ENCODE measurements at places on chromosomes 16 and 17. TPM values are rescaled to one million over a fixed set of nuclear protein-coding genes. Genes with fewer than 3 reads are reported as not detected.

The OSGIN1 gene
- 14.7 TPM for total RNA-seq

DNA sequence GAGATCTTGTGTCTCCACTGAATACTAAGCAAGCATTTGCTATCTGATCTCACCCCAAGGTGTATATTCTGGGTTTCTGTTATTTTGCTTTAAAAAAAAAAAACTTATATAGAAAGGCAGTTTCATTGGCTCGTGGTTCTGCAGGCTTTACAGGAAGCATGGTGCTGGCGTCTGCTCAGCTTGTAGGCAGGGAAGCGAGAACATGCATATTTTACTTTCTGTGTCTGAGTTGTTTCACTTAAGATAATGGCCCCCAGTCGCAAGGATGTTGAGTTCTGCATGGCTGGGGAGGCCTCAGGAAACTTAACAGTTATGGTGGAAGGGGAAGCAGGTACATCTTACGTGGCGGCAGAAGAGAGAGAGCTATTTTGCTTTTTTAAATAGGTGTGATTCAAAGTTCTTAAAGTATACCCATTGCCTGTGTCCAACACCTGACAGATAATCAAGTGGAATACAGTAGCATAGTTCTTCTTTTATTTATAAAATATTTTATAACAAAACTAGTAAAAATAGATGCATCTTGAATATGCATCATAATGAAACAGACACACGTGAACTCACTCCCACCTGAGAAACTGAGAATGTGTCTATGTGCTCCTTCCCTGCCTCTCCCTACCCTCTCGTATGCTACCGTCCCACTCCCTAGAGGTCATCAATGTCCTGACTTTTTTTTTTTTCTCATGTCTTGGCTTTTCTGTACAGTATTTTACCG is 15.4 kb upstream of the ARHGAP17 start:
- DNase-seq, result no peak

DNA sequence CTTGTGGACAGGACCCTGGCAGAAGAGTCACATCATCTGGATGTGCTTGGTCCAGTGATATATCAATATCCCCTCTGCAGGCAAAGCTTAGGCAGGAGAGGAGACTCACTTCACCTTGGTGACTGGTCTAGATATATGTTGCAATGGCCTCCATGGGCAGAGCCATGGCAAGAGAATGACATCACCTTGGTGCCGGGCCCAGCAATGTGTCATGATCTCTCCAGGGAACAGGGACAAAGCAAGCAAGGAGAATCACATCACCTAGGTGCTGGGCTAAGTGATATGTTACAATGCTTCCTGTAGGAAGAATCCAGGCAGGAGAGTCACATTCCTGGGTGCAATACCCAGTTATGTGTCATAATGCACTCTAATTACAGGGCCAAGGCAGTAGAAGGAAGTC is 2106.2 kb downstream of the TP53TG3F start:
- no peak for DNase-seq

The PITPNM3 gene
- total RNA-seq, result 13.7 TPM

The NHERF2 gene
- 69.3 TPM for total RNA-seq

DNA sequence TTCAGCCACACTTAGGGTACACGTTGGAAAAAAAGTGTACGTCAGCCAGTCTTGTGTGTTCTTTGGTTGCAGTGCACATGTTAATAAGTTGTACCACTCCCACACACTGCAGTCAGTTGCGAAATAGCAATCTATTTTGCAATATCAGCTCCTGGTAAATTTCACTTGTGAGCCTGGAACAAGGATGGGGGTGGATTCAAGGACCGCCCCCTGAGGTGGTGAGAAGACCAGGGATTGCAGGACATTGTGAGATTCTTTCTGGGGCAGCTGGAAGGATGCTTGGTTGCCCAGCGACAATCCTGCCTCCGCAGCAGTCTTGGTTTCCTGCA is 78.6 kb upstream of the ZFHX3 start:
- no peak for DNase-seq

- no peak for DNase-seq
These were observed 108.1 kb downstream of the SHISA6 start for GRCh38 chr17:11349106-11349505.

DNA sequence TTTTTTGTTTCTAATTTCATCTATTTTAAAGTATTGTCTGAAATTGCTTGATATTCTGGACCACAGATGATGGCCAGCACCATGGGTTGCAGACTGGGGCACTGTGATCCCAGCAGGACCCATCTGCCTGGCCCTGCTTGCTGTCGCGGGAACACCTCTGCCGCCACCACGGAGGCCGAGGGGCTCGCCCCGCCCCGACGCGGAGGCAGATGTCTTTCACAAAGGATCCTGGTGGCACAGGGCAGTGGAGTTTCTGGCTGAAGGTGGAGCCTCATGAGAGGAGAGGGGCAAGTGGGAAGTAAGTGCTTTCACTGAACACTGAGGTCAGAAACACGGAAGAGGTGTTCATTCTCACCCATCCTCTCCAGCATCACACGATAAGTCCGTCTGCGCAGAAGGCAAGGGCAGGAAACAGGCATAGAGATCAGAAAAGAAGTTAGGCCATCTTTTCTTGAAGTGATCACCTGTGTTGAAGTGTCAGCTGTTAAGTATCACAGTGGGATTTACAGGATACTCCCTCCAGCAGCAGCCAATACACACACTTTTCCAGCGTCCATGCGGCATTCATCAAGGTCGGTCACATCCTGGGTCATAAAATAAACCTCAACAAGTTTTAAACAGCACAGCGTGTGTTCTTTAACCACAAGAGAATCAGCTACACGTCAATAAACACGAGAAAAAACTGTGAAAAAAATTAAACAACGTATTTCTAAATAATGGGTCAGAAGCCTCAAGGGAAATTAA is 194.5 kb downstream of the RPTOR start:
- DNase-seq, result no peak

The NDRG4 gene
- total RNA-seq, result 7.3 TPM

- DNase-seq, result no peak
These were observed 10.5 kb downstream of the GINS3 start for GRCh38 chr16:58402796-58403195.

- DNase-seq, result no peak
These were observed 1.1 kb downstream of the CHST6 start for GRCh38 chr16:75494184-75494583.

The YBX2 gene
- 23.6 TPM for total RNA-seq

The PHLPP2 gene
- total RNA-seq, result 40.1 TPM

- DNase-seq, result no peak
These were observed 5.0 kb downstream of the NECAB2 start for GRCh38 chr16:83973077-83973476.

DNA sequence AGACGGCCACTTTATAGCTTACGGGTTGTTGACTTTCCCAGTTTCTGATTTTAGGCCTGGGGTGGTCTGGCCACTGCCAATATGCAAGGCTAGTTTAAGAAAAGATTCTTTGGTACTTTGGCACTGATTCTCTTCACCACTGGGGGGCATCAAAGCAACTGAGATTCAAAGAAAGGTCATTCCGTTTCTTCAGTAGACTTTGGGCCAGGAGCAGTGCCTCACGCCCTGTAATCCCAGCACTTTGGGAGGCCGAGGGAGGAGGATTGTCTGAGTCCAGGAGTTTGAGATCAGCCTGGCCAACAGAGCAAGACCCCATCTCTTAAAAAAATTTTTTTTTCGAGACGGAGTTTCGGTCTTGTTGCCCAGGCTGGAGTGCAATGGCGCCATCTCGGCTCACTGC is 53.0 kb downstream of the RPA1 start:
- DNase-seq, result no peak

The EFNB3 gene
- 0.25 TPM for total RNA-seq

DNA sequence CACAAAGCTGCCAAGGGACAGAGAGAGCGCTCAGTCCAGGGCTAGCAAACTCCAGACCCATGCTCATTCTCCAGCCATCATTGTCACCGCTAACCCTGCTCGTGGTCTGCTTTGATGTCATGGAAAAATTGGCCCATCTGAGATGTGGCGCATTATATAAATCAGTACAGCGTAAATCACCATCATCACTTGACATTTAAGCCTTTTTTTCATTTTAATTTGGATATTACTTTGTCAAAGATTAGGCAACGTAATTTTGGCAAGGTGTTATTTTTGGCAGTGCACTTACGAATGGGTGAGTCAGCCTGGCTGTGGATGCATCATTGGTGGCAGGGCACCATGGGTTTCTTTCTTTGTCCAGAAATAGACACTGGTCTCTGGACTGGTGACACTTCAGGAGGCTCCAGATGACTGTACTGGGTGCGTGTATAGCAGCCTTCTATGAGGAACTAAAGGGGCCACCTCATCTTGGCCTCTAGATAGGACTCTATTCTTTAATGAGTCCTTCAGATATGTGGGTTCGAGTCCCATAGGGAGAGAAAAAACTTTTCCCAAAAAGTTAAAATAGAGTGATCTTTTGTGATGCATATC is 166.3 kb downstream of the MSI2 start:
- no peak for DNase-seq

DNA sequence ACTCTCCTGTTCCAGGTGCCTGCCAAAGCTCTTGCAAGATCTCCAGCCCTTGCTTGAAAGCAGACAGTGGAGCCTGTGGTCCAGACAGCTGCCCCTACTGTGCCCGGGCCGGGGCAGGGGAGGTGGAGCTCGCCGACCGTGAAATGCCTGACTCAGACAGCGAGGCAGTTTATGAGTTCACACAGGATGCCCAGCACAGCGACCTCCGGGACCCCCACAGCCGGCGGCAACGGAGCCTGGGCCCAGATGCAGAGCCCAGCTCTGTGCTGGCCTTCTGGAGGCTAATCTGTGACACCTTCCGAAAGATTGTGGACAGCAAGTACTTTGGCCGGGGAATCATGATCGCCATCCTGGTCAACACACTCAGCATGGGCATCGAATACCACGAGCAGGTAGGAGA is 17.7 kb downstream of the CACNA1G start:
- no peak for DNase-seq

GRCh38 chr17:71334048-71334751 is 786.6 kb upstream of the SOX9 start:
- no peak for DNase-seq

DNA sequence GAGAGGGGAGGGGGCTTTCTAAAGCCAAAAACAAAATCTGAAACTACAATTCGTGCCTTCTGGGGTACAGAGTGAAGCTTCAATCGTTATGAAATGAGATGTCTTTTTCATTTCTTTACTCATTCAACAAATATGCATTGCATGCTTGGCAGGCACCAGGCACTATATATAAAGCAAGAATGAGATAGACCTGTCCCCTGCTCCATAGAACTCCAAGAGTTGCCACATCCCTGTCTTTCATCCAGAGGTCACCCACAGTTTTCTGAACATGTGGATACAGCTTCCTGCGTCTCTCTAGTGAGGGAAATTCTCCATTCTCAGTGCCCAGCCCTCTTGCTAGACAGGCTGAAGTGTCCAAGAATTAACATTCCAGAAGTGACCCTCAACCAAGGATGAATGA is 343.2 kb upstream of the MAF start:
- no peak for DNase-seq

DNA sequence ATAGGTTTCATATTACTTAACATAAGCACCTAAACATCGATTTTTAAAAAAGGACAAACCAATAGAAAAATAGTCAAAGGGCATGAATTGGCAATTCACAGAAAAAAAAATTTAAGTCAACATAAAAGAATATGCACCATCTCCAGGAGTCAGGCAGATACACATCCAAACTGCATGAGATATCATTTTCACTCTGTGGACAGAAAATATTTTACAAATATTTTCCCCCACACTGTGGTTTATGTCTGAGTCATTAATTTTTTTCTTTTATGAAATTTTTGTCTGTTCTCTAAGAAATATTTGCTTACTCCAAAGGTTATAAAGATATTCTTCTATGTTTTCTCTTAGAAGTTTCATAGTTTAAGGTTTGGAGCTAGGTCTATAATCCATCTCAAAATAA is 74.4 kb upstream of the DNAH17 start:
- no peak for DNase-seq

DNA sequence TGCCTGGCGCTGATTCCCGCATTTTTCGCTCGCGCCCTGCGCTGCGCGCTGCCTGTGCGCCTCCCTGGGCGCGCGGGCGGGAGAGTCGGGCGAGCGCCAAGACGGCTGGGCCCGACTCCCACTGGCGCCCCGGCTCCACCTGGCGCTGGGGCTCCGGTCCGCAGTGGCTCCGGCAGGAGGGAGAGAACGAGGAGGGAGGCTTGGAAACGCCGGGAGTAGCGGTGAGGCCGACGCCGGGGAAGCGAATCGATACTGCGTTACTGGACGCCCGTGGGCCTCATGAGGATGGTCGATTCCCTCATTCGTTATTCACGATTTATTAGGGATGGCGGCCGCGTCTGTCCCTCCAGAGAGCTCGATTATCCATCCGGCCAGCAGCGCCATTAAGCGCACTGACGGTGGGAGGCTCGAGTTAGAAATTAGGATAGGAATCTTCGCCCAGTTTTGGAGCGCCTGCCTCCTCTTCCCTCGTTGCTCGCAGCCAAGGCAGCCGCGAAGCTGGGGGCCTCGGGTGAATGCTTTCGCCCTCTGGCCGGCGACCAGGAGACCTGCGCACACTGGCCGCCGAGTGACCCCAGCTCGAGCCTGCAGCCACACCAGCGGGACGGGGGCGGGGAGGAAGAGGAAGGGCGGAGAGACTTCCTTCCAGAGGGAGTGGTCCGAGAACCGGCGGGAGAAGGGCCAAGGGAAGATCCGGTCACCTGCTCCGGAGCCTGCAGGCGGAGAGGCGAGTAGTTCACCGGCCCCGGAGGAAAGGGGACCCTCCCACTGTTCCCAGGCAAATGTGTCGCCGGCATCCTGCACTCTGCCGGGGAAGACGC is 1.3 kb upstream of the PCGF2 start:
- DNase-seq, result peak; percentile 85

The TIGD7 gene
- 1.8 TPM for total RNA-seq

The DPEP3 gene
- not detected for total RNA-seq

- DNase-seq, result no peak
These were observed 886.3 kb upstream of the RBFOX1 start for GRCh38 chr16:6446370-6446769.

DNA sequence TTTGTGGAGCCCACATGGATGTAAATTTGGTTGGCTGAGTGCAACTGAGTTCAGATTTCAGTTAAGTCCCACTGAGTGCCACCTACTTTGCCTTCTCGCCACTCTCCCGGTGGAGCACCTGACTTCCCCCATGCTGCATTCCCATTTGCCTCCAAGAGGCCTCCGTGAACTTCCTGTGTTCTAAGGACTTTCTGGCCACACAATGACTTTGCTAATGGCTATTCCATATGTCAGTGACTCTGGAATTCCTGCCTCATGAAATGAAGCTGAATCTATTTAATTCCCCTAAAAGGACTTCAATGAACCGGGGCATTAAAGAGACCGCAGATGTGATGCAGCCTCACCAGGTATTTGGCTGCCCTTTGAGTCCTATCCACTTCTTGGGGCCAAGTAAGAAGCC is 29.9 kb downstream of the ABCC12 start:
- DNase-seq, result no peak

The TMEM88 gene
- total RNA-seq, result 6.1 TPM

DNA sequence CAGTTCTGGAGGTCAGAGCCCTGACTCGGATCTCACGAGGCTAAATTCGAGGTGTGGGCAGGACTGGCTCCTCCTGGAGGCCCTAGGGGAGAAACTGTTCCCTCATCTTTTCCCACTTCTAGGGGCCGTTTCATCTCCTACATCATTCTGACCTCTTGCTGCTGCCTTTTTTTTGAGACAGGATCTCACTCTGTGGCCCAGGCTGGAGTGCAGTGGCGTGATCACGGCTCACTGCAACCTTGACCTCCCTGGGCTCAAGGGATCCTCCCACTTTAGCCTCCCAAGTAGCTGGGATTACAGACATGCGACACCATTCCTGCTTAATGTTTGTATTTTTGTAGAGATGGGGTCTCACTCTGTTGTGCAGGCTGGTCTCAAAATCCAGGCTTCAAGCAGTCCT is 244.1 kb upstream of the GSE1 start:
- no peak for DNase-seq
